ENCODE measurements at places on chromosomes 4 and X.

GRCh38 chrX:109472939-109473735 lies 8.7 kb downstream of the GUCY2F start:
- DNase-seq = peak; percentile 2

DNA sequence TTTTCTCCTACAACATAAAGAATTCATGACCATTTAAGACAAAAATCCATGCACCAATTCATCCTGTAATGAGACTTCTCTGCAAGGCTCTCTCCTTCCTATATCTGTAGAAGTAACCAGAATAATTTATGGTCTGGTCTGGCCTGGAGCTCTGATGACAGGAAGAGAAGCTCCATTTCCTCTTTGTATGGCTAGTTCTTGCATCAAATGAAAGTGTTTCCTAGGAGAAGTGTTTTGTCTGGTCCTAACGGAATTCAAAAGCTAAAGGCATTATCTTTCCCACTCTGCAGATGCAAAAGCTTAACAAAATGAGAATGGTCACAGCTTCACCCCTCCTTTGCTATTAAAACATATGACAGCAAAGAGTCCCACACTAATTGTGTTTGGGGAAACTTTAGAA lies 55.1 kb downstream of the SPATA18 start:
- no peak for DNase-seq

- no peak for DNase-seq
Observed at GRCh38 chr4:156195914-156196313, 242.2 kb upstream of the CTSO start.

DNA sequence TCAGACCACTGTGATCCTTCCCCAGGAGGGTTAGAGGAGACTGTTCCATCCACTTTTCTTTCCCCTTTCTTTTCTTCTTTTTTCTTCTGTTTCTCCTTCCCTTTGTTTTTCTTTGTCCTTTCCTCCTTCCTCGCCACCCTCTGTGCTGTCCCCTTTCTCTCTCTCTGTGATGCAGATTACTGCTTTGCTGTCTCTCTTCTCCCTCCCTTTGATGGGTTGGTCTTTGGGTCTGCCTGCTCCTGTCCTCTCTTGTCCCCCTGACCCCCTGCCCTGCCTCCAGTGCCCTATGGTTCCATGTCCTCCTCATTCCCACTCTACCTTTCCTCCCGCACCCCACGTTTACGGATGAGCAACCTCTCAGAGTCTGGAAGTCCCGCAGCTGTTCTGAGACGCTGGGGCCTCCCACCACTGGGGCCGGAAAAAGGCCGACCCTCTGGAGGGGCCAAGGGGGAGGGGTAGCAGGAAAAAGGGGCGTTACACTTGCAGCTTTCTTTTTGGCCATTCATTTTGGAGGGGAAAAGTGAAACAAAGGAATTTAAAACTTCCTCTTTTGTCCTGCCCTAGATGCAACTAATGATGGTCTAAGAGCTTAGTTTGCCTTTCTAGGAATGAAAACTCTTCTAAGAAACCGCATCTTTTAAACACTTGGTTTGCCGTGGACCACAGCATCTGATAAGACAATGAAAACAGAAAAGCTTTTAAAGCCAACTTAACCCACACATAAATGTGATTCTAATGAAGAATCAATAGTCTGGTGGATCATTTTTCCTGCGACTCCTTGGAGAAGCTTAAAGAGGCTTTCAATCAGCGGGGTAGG lies 24.5 kb upstream of the TSR2 start:
- no peak for DNase-seq

DNA sequence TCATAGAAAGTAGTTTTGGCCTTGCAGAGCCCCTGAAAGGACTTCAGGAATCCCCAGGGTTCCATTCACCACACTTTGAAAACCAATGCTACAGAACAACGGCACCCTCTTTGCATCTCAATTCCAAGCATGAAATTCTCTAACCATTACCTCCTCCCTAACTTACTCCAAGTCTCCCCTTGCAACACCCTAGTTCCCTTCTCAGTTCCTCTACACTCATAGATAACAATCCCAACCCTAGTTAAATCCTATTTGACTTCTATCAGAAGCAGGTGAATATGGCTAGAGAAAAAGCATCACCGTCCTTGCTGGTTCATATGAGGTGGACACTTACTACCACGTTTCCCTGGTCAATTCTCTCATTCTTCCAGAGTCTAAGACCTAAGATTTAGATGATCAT lies 2.4 kb downstream of the RCHY1 start:
- no peak for DNase-seq

DNA sequence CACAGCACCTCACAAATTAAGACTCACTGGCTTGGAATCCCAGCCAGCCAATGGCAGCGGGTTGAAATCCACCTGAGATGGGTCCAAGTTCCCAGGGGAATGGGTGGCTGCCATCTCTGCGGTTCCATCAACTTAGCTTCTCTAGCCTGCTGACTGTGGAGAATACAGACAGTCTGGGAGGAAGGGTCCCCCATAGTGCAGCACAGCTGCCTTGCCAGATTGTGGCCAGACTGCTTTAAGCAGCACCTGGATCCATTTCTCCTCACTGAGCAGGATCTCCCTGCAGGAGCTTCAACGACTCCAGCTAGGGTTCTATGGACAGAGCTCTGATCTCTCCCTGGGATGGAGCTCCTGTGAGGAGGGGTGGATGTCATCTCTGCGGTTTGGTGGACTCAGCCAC lies 51.8 kb downstream of the DCK start:
- DNase-seq = no peak
